ENCODE measurements at places on chromosomes 3 and 15.

DNA sequence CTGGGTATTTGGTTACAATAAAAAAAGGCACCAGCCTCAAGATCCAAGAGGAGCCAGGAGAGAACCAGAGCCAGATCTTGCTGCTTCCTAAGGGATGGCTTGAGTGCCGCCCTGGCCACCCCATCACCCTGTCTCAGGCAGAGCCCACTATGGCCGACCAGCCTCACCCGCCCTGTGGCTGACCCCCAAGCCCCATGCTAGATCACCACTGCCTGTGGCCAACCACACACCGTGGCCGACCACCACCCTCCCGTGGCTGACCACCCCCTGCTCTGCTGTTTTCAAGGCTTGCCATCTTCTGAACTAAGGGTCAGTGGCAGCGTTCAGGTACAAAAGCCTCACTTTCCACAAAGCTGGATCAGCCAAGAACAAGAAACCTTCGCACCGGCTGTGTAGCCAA is 12.0 kb downstream of the CSPG5 start:
- DNase-seq = no peak

GRCh38 chr15:72011302-72011942 is 106.5 kb downstream of the MYO9A start:
- no peak for DNase-seq

- DNase-seq = no peak
Measured at GRCh38 chr3:178169421-178169820, 366.8 kb upstream of the KCNMB2 start.

DNA sequence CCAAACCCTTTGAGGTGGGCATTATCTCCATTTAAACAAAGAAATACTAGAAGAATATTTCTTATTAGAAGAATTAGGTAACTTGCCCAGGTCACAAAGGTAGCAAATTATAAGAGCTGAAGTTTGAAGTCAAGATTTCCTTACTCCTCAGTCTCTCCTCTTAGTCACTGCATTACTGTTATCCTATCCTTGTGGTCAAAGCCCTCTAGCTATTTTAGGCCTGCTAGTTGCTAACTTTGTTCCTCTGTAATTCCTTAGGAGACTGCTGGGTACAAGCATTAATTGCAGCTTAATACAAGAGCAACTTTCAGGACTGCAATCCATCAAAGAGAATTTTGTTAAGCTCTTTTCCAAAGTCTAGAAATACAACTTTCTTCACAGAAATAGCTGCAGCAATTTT is 528.2 kb downstream of the ZIC1 start:
- no peak for DNase-seq

DNA sequence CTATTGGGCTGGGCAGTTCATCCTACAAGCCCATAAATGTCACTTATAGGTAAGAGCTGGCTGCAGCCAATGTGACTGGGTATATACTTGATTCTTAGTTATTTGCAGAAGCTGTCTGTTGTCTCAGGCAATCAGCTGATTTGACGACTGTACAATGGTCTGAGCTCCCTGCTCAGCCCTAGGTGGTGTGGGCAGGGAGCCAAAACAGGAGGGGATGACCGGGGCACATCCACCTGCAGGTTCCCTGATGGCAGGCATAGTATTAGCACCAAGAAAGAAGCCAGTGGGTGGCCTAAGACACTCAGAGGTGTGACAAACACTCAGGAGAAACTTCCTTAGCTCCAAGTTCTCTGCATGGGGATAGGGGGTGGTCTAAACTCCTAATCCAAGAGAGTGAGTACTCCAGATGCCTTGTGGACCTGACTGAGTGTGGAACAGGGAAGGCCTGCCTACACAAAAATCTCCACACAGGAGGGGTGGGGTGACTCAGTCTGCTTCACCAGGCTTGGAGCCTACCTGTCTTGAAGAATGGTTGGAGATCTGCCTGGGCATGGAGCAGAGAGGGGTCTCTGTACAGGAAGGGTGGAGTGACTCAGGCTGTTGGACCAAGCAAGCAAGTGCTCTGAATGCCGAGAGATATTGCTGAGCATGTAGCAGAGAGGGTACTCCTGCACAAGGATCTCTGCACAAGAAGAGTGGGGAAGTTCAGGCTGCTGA is 690.4 kb upstream of the NAALADL2 start:
- DNase-seq = no peak

DNA sequence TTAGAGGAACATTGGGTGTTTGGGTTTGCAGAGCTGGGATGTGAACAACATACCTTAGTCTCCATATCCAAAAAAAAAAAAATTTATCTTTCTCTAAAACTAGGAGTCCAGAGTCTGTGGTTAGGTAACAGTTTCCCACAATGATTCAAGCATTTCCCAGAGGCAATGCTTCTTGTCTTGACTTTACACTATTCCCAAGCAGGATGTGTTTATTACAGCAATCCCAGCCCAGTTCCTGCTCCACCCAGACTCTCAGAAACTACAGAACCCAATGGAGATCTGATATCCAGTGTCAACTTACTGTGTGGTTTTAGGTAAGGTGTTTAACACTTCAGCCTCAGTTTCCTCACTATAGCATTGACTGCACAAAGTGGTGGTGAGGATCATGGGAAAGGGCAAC is 2.3 kb upstream of the C3orf62 start:
- DNase-seq = peak; percentile 25

- DNase-seq = no peak
Measured at GRCh38 chr15:31740203-31740602, 290.1 kb upstream of the CHRNA7 start.

DNA sequence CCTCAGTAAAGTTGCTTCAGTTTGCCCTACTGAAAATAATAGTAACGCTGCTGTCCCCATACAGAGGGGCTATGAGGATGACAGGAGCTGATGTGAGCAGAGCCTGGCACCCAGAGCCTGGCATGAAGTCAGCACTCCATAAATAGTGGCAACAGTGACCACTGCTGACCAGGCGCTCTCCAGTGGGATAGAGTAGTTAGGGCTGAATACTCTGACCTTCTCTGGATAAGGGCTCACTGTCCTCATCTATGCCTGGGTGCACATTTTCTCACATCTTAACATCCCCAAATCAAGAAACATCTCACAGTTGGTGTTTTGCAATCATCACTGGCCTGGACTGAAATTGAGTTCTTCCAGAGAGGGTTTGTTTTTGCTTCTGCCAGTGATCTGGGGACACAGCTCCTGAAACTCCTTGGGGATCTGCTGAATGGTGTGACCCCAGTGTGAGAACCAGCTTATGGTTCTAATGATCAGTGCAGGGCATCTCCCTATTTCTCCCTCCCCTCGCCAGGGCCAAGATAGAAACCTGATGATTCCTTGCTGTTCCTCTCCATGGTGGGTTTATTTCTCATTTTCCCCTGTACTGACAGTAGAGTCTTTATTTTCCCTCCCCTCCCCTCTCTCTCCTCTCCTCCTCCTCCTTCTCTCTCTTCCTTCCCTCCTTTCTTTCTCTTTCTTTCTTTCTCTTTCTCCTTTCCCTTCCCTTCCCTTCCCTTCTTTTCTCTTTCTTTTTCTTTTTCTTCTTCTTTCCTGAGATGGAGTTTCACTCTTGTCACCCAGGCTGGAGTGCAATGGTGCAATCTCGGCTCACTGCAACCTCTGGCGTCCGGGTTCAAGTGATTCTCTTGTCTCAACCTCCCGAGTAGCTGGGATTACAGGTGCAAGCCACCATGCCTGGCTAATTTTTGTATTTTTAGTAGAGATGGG is 3.5 kb upstream of the PCSK6 start:
- no peak for DNase-seq

DNA sequence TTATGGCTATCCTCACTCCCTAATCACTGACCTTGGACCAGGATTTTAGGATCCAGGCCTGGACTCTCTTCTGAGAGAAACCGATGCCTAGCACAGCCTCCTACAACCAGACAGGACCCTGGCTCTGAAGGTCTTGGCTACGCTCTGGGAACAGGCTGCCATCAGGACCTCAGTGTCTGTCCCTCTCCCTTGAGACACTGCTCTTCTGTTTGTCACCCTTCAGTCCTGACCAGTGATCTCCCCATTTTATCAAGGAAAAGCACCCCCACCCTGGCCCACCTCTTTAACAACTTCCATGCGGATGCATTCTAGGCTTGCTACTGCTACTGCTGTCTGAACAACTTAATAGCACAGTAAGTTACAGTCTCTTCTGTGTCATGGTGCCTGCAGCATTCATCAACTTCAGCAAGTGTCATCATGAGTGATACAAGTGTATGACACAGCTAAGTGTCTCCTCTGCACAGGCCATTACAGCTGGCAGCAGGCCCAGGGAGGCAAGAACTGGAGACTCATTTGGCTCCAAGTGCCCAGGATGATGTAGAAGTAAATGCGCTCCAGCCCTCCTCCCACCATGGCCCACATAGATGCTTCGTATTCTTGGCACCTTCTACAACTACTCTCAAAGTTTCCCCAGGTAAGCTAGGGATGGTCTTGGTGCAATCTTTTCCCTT is 302.4 kb downstream of the EPHB1 start:
- no peak for DNase-seq

DNA sequence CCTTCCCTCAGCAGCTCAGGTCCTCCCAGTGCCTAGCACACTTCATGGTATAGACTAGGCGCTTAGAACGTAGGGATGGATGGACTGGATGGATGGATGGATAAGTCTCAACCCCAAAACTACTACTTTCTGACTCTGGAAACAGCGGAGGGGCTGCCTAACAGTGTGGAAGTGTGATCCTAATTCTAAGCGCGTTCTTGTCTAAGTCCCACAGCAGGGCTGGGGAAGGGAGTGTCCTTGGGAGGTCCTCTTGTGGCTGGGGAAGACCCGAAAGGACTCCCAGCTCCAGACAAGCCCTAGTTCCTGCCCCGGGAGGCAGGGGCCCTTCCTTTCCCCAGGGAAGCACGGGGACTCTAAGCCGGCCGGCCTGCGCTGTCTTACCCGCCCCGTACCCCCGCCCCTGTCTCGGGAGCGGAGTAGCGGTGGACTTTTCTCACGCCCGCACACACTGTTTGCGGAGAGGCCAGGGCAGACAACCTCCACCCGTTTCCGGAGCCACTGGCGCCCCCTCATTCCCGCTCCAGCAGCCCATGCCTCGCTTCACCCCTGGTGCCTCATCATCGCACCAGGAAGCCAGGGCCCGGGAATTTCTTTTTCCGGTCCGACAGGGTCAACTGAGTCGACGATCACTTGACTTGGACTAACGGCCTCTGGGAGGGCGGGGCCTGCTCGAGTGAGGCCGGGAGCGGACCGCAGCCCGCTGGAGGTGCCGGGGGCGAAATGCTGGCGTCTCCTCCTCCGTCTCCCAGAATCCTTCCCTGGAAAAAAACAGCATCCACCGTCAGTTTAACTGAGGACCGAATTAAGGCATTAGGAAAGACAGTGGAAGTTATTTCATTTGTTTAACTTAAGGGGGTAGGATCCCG is 133.3 kb downstream of the TBC1D2B start:
- DNase-seq = peak; percentile 66

DNA sequence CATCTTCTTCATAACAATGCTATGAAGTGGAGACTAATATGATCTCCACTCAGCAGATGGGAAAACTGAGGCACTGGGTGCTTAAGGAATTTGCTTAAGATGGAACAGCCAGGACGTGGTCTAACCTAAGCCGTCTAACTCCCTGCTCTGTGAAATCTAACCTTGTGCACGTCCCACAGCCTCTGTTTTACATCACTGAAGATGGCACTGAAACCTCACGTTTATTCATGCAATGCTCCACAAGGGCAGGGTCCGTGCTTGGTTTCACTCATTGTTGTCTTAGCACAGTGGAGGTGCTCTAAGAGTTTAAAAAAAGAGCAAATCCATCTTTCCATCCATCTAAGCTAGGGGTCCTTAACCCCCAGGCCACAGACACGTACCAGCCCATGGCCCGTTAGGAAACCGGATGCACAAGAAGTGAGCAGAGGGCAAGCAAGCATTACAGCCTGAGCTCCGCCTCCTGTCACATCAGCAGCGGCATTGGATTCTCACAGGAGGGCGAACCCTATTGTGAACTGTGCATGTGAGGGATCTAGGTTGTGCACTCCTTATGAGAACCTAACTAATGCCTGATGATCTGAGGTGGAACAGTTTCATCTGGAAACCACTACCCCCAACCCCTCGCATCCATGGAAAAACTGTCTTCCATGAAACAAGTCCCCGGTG is 118.0 kb downstream of the FOXP1 start:
- no peak for DNase-seq

DNA sequence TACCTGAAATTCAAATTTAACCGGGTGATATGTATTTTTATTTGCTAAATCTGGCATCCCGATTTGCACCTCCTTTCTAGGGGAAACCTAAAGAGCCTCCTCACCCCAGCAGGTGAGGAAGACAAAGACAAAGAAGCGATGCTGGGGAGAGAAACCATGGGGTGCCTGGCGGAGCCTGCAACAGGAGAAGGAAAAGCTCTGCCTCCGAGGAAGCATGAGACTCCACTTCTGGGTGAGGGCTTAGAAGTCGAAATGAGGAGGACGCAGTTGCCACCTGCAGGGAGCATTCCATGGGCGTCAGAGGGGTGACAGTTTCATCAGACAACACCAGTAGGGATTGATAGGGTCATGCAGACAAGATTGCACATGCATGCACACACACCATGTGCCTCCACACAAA is 30.5 kb upstream of the LYZL4 start:
- DNase-seq = no peak

GRCh38 chr3:67106874-67107273 is 108.8 kb downstream of the KBTBD8 start:
- no peak for DNase-seq

GRCh38 chr3:101828691-101829436 is 20.4 kb upstream of the NFKBIZ start:
- DNase-seq = no peak
